ENCODE measurements at places on chromosomes 5 and 9.

GRCh38 chr9:35795695-35796094, 4.3 kb downstream of the NPR2 start:
- DNase-seq: no peak

DNA sequence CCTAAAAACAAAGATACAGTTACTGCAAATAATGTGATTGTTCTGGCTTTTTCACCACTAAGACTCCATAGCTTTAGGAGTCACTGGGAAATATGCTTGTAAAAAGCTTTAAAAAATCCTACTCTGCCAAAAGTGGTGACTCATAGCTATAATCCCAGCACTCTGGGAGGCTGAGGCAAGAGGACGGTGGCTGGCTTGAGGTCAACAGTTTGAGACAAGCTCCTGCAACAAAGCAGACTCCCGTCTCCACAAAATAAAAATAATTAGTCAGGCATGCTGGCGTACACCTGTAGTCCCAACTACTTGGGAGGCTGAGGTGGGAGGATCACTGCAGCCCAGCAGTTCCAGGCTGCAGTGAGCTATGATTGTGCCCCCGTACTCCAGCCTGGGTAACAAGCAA, 406.4 kb downstream of the HTR1A start:
- DNase-seq: no peak

GRCh38 chr5:141632650-141633049, 4.0 kb downstream of the HDAC3 start:
- no peak for DNase-seq

- DNase-seq: no peak
Observed at GRCh38 chr5:119681734-119682133, 52.4 kb downstream of the FAM170A start.

DNA sequence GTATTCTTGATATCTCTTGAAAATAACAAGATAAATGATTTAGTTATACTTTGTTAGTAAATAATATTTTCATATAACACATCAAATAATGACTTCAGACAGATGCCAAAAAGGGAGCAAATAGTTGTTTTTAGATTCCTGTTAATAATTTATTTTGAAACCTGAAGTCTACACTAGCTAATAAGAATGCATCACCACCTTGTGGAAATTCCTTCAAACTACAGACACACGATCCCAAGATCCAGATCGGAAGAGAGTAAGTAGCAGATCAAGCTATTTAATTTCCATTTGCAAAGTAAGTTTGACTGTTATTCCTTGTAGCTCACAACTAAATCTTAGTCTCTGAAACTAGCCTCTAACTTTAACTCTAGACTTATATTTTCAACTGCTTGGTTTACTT, 35.5 kb upstream of the ISL1 start:
- DNase-seq: no peak

DNA sequence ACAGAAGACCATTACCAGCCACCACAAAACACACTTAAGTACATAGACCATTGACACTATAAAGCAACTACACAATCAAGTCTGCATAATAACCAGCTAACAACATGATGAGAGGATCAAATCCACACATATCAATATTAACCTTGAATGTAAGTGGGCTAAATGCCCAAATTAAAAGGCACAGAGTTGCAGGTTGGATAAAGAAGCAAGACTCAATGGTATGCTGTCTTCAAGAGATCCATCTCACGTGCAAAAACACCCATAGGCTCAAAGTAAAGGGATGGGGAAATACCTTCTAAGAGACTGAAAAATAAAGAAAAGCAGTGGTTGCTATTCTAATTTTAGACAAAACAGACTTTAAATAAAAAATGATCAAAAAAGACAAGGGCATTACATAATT, 113.6 kb upstream of the CD180 start:
- DNase-seq: no peak

GRCh38 chr5:111997308-111997707, 240.3 kb upstream of the NREP start:
- DNase-seq: no peak

DNA sequence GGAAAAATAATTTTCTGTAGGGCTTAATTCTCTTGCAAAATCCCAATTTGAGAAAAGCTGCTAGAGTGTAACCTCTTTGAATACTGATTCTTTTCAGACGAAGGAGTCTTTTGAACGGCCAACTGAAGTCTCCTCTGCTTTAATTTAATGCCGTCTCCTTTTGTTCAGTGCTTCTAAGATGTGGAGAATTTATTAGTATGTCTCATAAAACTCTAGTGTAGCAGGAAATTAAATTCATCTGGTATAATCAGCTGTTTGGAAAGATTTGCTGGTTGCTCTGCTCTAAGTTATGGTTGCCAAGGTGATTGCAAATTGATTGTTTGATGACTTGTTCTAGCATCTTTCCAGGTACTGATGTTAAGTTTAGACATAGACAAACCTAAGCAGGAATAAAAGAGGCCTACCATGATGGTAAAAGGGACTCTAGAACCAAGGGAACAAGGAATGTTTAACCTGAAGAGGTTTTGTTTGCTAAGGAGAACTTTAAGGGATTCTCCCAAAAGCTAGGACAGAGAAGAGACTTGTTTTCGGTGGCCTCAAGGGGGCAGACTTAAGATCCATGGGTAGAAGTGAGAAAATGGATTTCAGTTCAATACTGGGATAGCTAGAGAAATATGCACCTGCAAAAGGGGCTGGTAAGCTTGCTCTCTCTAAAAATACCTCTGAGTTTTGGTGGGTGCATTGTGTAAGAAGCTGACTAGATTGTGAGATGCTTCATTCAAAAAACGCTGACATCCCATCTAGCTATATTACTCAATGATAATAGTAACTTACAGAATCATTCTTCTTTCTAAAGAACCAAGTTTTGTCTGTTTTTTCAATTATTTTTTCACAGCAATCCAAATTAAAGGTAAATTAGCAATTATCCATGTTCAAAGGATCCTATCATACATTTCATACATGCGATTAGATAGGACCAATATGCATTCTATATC, 5.7 kb upstream of the ADRB2 start:
- no peak for DNase-seq

GRCh38 chr9:134704498-134704897, 62.9 kb downstream of the COL5A1 start:
- no peak for DNase-seq
